ENCODE measurements at places on chromosomes 16 and 17. TPM values are rescaled to one million over a fixed set of nuclear protein-coding genes. Genes with fewer than 3 reads are reported as not detected.

The CD68 gene
- 4.9 TPM for total RNA-seq

The HSD11B2 gene
- total RNA-seq = not detected

The YPEL3 gene
- total RNA-seq = 19.8 TPM

The TBC1D3 gene
- total RNA-seq = not detected

The KRT40 gene
- total RNA-seq = not detected

The CTRL gene
- 0.27 TPM for total RNA-seq

The ARL5C gene
- total RNA-seq = 2.1 TPM

DNA sequence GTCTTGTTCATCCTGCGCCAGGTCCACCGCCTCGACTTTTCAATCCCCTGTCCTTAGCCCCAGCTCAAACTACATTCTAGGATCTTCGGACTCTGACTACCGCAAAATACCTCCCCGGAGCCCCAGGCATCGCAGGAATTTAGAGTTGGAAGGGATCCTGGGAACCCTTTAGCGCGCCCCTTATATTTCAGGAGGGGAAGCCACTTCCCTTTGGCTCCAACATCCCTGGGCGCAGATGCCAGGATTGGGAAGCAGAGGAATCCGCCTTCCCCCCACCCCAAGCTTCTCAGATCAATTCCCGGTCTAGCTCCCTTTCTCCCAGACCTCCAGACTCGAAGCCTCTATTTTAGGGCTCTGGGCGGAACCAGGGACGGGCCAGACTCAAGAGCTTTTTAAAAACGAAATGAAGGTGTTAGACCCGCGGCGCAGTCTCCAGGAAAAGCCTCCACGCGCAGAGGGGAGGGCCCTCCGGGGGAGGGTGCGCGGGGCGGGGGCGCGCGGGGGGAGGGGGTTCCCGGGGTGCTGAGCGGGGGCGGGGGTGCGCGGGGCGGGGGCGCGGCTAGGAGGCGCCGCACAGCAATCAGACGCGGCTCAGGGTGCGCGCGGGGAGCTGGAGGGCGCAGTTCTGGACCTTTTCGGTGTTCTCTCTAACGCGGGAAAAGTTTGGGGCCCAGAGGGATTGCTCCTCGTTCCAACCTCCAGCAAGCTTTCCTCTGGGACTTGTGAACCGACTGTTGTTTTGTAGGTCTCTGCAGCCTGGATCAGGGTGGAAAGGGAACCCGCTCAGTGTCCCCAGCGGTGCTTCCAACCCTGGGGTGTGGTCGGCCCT, 1.6 kb downstream of the AHSP start:
- peak; percentile 46 for DNase-seq

GRCh38 chr17:19264681-19265080, 27.5 kb downstream of the EPN2 start:
- DNase-seq = no peak

DNA sequence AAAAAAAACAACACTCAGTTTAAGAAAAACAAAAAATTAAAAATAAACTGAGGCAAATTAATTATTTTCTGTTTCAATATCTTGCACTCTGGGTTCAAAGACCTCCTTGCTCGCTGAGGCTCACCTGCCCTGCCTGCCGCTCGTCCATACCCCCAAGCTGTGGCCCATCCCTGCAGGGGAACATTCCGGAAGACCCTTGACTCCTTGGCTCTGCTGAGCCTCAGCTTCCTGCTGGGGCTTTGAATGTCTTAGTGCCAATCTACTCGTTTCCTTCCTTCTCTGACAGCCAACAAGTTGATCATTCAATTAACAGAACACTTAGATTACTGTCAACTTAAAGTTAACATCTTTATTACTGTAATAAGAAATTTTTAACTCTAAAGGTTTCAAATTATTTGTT, 24.3 kb downstream of the G6PC1 start:
- no peak for DNase-seq

- no peak for DNase-seq
These were observed 1293.2 kb upstream of the GOT2 start for GRCh38 chr16:60027351-60027750.

DNA sequence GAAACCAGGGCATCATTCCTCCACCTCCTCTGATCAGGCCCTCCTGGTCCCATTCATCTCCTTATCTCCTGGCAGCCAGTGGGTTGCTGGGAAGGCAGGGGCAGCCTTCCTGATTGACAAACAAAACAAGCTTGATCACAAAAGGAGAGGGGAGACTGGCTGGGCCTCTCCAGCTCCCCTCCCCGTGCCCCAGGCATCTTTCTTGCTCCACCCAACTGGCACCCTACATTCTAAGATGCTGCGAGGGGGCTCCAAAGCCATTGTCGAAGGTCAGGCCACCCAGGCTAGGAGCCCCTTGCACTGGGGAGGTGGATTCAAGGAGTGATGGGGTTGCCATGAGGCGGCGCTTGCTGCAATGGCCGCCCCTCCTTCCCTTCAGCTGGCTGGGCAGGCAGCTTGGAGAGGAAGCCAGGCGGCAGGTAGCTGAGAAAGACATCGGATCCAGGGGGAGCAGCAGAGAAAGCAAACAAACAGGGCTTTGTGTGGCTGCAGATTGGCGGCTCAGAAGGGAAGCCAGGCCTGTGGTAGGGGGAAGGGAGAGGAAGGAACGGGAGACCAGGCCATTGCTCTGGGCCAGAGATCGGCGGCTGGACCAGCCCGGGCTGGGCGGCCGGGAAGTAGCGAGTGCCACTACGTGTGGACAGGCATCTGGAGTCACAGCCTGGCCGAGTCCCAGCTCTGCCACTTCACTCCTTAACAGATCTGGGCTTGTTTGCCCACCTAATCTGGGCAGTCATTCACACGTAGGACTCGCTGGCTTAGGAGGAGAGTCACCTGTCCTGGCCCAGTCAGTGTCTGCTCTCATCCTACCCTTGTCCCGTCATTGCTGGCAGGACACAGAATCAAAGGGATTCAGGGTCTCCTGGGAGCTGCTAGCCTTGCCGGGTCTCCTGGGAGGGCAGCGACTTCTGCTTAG, 12.3 kb downstream of the RAI1 start:
- no peak for DNase-seq

GRCh38 chr17:9648521-9649110, 3.3 kb downstream of the USP43 start:
- DNase-seq = no peak

DNA sequence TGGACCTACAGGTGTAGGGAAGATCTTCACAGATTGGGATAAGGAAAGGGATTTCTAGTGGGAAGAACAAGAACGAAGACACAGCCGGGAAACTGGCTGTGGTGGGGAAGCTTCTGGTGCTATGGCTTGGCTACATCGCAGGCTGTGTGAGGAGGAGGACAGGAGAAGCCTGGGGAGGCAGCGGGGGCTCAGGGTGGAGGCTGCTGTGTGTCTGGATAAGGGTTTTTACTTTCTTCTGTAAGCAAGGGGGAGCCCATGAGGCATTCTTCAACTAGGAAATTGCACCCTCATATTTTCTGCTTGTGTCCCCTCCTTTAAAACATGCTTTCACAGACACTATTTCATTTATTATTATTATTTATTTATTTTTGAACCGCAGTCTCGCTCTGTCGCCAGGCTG, 2.9 kb upstream of the RHBDF2 start:
- DNase-seq = no peak

DNA sequence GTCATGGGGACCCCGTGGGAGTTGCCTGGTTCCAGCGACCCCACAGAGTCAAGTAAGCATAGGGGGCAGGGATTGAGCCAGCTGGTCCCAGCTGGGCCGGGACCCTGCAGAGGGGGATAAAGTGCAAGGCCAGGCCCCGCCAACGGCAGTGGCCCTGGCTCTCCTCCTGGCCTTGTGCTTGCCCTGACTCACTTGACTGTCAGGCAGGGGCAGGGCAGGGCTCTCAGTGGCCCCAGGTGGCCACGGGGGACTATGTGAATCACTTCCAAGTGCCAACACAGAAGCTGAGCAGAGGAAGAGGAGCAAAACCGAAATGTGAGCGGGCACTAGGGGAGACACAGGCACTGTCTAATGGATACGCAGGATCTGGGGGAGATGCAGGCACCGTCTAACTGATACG, 21.6 kb upstream of the NCBP3 start:
- DNase-seq = no peak

GRCh38 chr16:25012525-25012991, 2.6 kb downstream of the ARHGAP17 start:
- DNase-seq = peak; percentile 90

DNA sequence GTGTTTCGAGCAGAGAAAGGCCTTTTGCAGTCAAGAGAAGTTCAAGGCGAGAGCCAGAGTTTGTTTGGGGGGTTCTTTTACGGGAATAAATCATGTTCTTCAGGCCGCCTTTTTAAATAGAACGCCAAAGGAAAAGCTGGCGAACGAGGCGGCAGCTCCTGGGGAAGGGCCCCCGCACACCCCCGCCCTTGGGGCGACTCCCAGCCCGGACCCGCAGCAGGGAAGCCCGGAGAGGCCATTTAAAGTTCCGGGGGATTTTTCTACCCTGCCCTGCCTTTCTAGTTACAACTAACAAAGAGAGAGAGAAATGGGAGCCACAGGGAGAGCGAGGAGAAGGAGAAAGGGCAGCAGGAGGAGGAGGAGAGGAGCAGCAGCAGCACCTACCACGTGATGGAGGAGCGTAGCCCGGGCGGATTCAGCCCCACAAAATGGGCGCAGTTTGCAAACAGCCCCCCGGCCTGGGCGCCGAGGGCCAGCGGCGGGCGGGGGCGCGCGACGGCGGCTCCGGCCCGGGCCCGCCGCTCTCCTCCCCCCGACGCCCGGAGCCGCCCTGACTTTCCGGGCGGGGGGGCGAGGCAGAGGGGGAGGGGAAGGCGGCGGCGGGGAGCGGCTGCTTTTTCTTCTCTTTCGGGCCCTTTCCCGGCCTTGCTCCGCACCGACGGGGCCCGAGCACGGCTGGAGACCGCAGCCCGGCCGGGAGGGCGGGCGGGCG, 634 bp downstream of the KANSL1 start:
- peak; percentile 68 for DNase-seq

- DNase-seq = peak; percentile 28
These were observed 685 bp downstream of the FASN start for GRCh38 chr17:82097184-82097918.

GRCh38 chr16:88640498-88641247, 2.3 kb downstream of the IL17C start:
- DNase-seq = no peak

DNA sequence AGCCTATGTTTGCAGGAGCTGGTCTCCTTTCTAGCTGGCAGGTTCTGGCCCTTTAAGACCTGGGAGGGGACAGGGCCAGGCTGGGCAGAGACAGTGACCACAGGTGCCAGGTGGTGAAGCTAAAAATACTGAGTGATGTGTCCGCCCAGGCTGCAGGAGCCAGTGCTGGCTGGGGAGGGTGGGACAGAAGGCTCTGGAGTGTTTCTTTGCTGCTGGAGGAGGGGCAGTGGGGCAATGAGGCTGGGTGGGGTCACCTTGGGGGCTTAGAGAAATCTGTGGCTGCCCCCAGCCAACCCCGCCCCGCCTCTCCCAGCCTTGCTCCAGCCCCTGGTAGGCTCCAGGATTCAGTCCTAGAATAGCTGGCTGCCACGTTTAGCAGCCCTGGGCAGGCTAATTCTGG, 30.4 kb upstream of the SBK1 start:
- no peak for DNase-seq

- no peak for DNase-seq
These were observed 142.4 kb downstream of the TOX3 start for GRCh38 chr16:52404546-52404945.

DNA sequence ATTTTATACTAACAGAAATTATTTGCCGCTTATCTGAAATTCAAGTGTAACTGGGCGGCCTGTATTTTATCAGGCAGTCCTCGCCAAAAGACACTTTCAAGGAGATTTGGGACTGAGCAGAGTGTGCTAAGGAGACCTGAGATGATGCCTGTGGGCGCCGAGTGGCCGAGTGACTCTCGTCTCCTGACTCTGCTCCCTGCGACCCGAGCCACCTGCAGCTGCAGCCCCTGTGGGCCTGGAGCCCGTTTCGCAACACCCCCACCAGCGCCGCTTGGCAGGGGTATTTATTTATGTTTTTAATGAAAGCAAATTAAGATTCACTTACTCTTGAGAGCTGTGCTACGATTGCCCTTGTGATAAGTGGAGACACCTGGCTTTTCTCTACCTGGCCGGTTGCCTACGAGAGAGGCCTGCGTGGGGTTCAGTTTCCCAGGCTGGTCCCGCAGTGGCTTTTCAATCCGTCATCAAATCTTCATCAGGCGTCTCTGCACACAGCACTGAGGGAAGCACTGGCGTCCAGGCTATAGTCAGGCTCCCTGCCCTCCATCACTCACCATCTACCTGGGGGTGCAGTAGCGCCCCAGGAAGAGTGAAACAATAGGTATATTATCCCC, 124.0 kb downstream of the SEC14L1 start:
- DNase-seq = no peak

DNA sequence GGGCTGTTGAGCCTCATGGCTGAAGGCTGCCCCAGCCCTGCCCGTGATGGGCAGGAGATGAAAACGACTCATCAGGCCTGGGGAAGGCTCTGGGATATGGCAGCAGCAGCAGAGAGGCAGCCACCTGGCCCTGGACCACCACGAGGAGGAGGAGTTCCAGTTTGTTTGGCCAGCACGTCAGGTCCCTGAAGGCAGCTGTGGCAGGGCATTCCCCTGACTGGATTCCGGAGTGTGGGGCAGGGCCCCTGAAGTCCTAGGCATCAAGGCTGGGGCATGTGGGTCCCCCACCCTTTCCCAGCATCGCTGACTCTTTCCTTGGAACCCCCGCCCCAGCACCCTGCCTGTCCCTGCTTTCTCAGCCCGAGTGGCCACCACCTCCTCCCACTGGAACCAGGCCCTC, 197.4 kb downstream of the ZNF423 start:
- no peak for DNase-seq

- peak; percentile 79 for DNase-seq
These were observed 27.0 kb upstream of the RGS9 start for GRCh38 chr17:65109990-65110680.

DNA sequence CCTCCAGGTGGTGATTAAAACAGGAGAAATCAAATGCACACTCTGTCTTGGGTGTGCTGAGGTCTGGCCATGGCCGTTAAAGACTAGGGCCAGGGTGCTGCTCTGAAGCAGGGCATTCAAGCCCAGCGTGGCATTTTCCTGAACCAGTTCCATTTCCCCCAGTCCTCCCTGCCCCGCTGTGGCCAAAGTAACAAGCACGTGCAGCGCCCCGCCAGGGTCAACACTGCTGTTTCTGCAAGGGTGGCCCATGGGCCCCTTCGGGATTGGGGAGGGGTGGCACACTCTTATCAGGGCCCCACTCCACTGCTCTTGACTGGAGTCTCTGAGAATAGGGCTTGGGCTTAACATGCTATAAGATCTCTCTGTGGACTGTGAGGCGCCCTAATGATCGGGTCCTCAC, 72.9 kb downstream of the IL21R start:
- DNase-seq = no peak

All from fibroblast of the aortic adventitia (primary cell).